ENCODE measurements at places on chromosomes 7 and 10. TPM values are rescaled to one million over a fixed set of nuclear protein-coding genes. Genes with fewer than 3 reads are reported as not detected.

The ZP3 gene
- 5.7 TPM for polyA plus RNA-seq

The ODAD2 gene
- not detected for polyA plus RNA-seq

The PILRA gene
- polyA plus RNA-seq, result 0.35 TPM

The TMEM72 gene
- polyA plus RNA-seq, result not detected

The ZNF316 gene
- polyA plus RNA-seq, result 5.7 TPM

The GPR26 gene
- not detected for polyA plus RNA-seq

GRCh38 chr7:107196834-107197610 lies 28.2 kb downstream of the HBP1 start:
- H3K4me1 ChIP-seq, result peaks cover 4% of the 10 kb centered on the region
- H3K4me3 ChIP-seq, result no peak overlapping the region
- H3K36me3 ChIP-seq, result peaks cover 6% of the 10 kb centered on the region
- peak overlapping the region; percentile 6 for H3K27ac ChIP-seq

GRCh38 chr7:7970531-7971307 lies 2.1 kb downstream of the GLCCI1 start:
- H3K4me1 ChIP-seq, result peaks cover 39% of the 10 kb centered on the region
- no peak for DNase-seq
- no peaks in the 10 kb centered on the region for H3K27me3 ChIP-seq
- H3K36me3 ChIP-seq, result no peaks in the 10 kb centered on the region
- no peak overlapping the region for H3K27ac ChIP-seq
- H3K4me3 ChIP-seq, result no peak overlapping the region

GRCh38 chr7:120966961-120967360 lies 16.4 kb downstream of the ING3 start:
- no peak overlapping the region for H3K4me3 ChIP-seq
- H3K36me3 ChIP-seq, result no peaks in the 10 kb centered on the region
- H3K4me1 ChIP-seq, result peaks cover 7% of the 10 kb centered on the region
- DNase-seq, result no peak
- H3K27me3 ChIP-seq, result no peaks in the 10 kb centered on the region

DNA sequence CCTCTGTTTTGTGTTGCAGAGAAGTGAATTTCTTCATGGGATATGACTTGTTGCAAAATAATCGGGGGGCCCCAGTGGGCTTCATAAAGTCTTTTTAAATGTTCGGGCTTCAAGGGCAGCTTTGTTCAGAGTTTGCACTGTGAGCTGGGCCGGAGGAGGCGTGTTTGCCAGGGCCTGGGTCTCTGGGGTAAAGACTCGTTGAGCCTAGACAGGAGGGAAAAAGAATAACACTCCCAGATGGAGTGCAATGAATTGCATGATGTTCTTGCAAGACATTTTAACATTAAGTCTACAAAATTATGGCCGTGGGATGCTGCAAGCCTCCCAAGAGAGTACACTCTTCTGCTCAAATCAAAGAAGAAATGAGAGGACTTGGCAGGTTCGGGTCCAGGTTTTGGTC lies 23.6 kb downstream of the BMPER start:
- DNase-seq, result no peak
- peaks cover 6% of the 10 kb centered on the region for H3K4me1 ChIP-seq
- H3K27ac ChIP-seq, result no peak overlapping the region
- H3K4me3 ChIP-seq, result no peak overlapping the region

- no peak for DNase-seq
- peak overlapping the region; percentile 85 for H3K27ac ChIP-seq
- peak overlapping the region; percentile 74 for H3K4me3 ChIP-seq
- H3K27me3 ChIP-seq, result no peaks in the 10 kb centered on the region
These were observed 220.0 kb downstream of the FAM107B start for GRCh38 chr10:14554491-14555205.

GRCh38 chr7:134922720-134923704 lies 63.3 kb upstream of the AGBL3 start:
- DNase-seq, result no peak
- H3K36me3 ChIP-seq, result no peaks in the 10 kb centered on the region

DNA sequence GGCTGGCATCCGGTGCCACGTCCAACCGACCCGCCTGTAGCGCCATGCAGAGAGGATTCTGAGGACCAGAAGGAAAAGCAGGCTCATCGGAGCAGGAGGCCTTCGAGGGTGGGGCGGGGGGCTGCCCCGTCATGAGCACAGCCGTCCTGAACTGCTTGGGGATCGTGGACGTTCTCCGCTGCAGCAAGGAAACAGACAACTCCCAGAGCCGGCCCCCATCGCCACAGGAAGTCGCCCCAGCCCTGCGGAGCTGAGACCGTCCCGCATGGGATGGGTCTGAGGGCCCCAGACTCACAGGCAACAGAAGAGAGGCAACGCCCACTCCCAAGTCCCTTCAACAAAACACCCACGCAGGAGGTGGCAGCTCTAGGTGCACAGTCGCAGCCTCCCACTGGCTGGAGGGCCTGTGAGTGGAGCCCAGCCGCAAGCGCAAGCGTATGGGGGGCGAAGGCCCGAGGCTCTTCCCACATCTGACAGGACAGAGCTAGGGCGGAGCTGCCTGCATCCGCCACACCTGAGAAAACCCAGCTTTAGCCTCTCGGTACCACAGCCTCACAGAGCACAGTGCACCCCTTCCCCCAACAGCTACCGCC lies 64.7 kb upstream of the TNRC18 start:
- peaks cover 26% of the 10 kb centered on the region for H3K4me1 ChIP-seq
- H3K27me3 ChIP-seq, result no peaks in the 10 kb centered on the region
- peak overlapping the region; percentile 4 for H3K27ac ChIP-seq
- DNase-seq, result no peak
- peak overlapping the region; percentile 83 for H3K4me3 ChIP-seq

DNA sequence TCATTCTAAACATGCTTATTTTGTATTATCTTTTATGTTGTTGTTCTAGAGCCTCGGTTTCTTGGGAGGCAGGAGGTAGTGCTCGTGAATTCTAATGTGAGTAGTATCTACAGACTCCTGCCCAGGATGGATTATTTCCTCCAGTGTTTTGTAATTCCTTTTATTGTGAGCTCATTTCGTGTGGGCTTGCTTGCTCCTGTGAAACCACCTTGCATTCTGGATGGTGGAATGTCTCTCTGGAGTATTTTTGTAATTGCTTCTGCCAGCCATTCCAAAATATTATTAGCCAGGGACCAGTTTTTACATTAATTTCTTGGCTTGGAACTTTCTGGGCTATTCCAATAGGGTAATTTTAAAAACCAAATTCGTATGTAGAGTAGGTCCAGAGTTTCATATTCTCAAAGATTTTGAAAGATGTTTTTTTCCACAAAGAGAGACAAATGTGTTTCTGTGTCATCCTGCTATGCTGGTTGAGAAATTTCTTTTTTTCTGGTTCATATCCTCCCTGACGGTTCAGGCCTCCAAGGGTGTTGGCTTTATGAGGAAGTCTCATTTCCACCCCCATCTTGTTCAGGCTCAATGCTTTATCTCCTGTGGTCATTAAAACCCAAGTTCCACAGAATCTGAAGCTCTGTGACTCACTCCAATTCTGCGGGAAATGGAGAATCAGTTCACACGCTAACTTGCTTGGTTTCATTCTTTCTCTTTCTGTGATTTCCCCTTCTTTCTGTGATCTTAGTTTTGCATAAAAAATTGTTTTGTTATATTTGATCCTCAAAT lies 41.7 kb upstream of the CALD1 start:
- H3K4me3 ChIP-seq, result no peak overlapping the region
- no peaks in the 10 kb centered on the region for H3K4me1 ChIP-seq
- peak overlapping the region; percentile 22 for H3K27ac ChIP-seq

- no peak overlapping the region for H3K27ac ChIP-seq
- peaks cover 4% of the 10 kb centered on the region for H3K36me3 ChIP-seq
- H3K27me3 ChIP-seq, result peaks cover 1% of the 10 kb centered on the region
- DNase-seq, result no peak
- no peak overlapping the region for H3K4me3 ChIP-seq
- H3K4me1 ChIP-seq, result no peaks in the 10 kb centered on the region
These were observed 6.5 kb upstream of the ZNF777 start for GRCh38 chr7:149467321-149467859.

DNA sequence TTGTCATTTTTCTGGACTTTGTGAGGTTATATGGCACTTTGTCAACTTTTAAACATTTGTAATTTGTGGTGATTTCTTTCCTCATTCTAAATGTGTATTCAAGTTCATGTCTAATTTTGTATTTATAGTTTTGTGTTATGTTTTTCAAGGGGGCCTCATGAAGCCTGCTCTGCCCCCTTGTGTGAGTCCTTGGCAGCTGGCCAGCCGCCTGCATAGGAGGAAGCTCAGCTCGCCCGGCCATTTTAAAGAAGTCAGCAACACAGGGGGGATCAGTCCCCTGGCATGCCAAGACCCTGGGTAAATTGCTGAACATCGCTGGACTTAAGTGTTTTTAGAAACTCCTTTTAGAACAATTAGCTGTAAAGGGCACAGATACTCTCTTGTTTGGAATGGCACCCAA lies 123.0 kb downstream of the ANLN start:
- peak overlapping the region; percentile 31 for H3K27ac ChIP-seq
- H3K4me3 ChIP-seq, result no peak overlapping the region
- no peaks in the 10 kb centered on the region for H3K27me3 ChIP-seq

DNA sequence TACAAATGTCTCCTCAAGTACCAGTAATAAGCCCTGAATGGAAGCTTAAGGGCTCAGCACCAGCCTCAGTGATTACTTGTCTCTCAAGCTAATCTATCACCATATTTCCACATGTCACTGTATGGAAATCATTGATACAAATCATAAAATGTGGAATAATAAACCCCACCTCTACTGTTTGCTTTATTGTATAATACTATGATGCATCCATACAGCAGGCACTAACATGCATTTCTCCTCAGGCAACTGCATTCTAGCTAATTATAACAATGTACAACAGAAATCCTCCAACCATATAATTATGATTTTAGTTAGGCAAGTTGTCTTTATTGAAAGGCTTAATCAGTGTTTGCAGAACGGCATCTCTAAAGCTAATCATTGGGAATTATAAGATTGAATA lies 26.2 kb downstream of the CRPPA start:
- H3K36me3 ChIP-seq, result peaks cover 18% of the 10 kb centered on the region
- H3K4me1 ChIP-seq, result peaks cover 5% of the 10 kb centered on the region
- no peak for DNase-seq
- H3K27me3 ChIP-seq, result no peaks in the 10 kb centered on the region

DNA sequence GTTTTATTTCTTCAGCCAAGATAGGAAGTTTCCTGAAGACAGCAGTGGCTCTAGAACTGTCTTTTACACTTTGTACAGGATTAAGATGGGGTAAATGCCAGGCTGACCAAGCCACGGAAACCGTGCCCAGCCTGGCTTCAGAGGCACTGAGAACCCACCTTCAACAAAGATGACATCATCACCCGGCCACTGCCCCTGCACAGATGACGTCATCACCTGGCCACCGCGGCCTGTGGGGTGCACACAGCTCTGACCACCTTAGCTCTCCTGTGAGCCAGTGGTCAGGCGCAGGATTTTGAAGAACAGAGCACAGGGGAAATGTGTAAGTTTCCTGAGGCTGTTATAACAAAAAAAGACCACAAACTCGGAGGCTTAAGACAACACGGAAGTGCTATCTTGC lies 486.4 kb upstream of the MKI67 start:
- DNase-seq, result no peak
- H3K4me1 ChIP-seq, result no peaks in the 10 kb centered on the region
- H3K27me3 ChIP-seq, result no peaks in the 10 kb centered on the region
- H3K4me3 ChIP-seq, result no peak overlapping the region
- H3K36me3 ChIP-seq, result no peaks in the 10 kb centered on the region

- no peak overlapping the region for H3K27ac ChIP-seq
- H3K36me3 ChIP-seq, result no peaks in the 10 kb centered on the region
- H3K27me3 ChIP-seq, result no peaks in the 10 kb centered on the region
- DNase-seq, result no peak
- H3K4me1 ChIP-seq, result no peaks in the 10 kb centered on the region
- H3K4me3 ChIP-seq, result no peak overlapping the region
These were observed 198.3 kb downstream of the NEBL start for GRCh38 chr10:20698837-20699236.

DNA sequence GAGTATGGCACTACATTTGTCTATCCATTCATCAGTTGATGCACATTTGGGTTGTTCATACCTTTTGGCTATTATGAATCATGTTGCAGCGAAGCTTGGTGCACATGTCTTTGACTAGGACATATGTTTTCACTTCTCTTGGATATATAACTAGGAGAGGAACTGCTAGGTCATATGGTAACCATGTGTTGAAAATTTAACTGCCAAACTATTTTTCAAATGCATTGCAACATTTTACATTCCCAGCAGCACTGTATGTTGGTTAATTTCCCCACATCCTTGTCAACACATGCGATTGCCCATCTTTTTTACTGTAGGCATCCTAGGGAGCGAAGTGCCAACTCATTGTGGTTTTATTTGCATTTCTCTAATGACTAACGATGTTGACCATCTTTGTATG lies 183.4 kb downstream of the PRKCQ start:
- peaks cover 2% of the 10 kb centered on the region for H3K4me1 ChIP-seq
- H3K4me3 ChIP-seq, result no peak overlapping the region
- DNase-seq, result no peak
- H3K27me3 ChIP-seq, result no peaks in the 10 kb centered on the region

DNA sequence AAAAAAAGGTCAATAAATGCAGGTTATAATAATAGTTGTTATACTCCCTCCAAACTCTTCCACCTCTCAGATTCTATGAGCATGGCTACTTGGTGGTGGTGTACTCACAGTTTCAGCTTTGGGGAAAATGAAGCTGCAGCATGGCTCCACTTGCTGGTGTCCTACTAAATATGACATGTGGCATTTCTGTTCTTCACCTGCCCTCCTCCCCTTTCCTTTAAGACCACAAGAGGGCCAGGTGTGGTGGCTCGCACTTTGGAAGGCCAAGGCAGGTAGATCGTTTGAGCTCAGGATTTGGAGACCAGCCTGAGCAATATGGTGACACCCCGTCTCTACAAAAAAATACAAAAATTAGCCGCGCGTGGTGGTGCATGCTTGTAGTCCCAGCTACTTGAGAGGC lies 101.1 kb downstream of the SLC37A3 start:
- H3K4me3 ChIP-seq, result no peak overlapping the region
- H3K36me3 ChIP-seq, result no peaks in the 10 kb centered on the region
- H3K27ac ChIP-seq, result no peak overlapping the region
- H3K27me3 ChIP-seq, result no peaks in the 10 kb centered on the region
- H3K4me1 ChIP-seq, result peaks cover 2% of the 10 kb centered on the region

All from naive thymus-derived CD8-positive, alpha-beta T cell (primary cell).